Muscle of leg (tissue), 16 donors: ENCODE measurements at places on chromosomes 11 and 22. TPM values are rescaled to one million over a fixed set of nuclear protein-coding genes. Genes with fewer than 3 reads are reported as not detected.

DNA sequence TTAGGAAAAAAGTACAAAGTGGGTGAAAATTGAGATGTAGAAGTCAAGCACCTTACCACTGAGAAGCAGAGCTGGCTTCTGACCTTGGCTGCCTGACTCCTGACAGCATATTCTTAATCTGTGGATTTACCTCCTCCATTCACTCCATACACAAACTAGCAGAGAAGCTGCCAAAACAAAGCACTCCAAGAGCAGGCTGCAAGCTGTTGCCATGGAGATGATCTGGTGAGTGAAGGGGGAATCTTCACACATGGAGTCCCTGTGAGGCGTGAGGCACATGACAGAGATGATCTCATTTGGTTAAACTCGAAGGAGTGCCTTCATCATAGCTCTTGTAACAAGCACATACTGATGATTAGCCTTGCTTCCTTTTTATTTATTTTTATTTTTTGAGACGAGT lies 16.1 kb downstream of the COMMD9 start:
- no peak for DNase-seq

- no peak for DNase-seq
Observed at GRCh38 chr11:15057329-15057728, 16.1 kb upstream of the CALCB start.

GRCh38 chr22:29798318-29798717 lies 31.1 kb downstream of the UQCR10 start:
- no peak for DNase-seq

GRCh38 chr11:120467627-120468026 lies 43.9 kb upstream of the GRIK4 start:
- DNase-seq = no peak

DNA sequence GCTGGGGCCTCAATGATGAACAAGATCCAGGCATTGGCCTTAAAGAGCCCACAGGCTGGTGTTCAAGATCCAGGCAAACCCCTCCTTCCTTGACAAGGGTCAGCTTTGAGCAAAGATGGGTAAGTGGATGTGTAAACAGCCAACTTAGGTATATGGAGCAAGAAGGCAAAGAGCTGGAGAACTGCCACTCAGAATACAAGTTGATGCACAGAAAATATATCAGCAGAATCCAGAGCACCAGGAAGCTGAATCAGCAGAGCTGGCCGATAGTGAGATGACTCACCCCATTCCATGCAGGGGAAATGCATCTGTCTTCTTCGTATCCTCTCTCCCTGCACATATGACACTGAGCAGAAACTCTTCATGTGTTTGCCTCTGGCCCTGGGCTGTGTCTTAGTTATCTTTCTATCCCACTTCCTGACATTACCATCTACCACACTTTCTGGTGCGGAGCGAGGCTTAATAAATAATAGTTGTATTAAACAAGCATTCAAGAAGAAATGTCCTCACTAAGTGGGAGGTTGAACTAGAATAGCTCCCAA lies 57.8 kb downstream of the ENDOD1 start:
- DNase-seq = peak; percentile 85

GRCh38 chr11:10456519-10456918 lies 1.5 kb downstream of the AMPD3 start:
- DNase-seq = peak; percentile 76

GRCh38 chr11:454801-455565 lies 4.9 kb downstream of the PTDSS2 start:
- DNase-seq = no peak

DNA sequence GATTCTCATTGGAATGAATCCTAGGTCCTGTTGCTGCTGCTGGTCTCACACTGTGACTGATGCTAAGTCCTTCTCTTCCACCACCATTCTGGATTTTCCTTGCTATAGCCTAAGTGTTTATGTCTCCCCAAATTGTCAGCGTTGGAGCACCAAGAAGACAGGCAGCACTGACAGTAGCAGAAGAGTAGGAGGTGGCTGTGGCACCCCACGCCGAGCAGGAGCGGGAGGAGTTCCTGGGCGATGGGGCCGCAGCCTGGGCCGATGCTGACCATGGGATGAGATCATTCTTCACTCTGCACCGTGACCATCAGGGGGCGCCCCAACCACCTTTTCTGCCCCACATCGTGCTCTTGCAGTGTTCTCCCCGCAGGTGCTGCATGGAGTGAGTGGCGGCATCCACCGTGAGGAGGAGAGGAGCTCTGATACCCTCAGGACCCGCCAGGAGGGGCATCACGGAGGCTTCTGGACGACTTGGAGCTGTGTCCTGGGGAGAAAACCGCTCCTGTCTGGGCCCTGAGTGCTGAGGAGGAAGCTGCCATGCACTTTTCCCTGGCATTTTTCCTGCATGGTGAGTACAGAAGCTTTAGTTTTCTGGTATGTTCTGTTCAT lies 57.0 kb downstream of the LRRC74B start:
- peak; percentile 38 for DNase-seq

- DNase-seq = no peak
Observed at GRCh38 chr11:120613264-120614226, 102.0 kb downstream of the GRIK4 start.

GRCh38 chr11:43962383-43963278 lies 20.2 kb downstream of the C11orf96 start:
- DNase-seq = peak; percentile 77

Gene TIMM10
- 37.3 TPM for polyA plus RNA-seq

Gene SCUBE2
- polyA plus RNA-seq = 25.8 TPM

Gene HPX
- 2.2 TPM for polyA plus RNA-seq

Gene UVRAG
- polyA plus RNA-seq = 9.4 TPM

Gene CABP4
- polyA plus RNA-seq = 0.57 TPM

Gene POLR3H
- 17.3 TPM for polyA plus RNA-seq

Gene OR4C45
- not detected for polyA plus RNA-seq

Gene JHY
- 1.5 TPM for polyA plus RNA-seq
